ENCODE measurements at places on chromosomes 5 and 9.

GRCh38 chr9:4228606-4229005 lies 71.3 kb downstream of the GLIS3 start:
- no peak for DNase-seq

- DNase-seq: no peak
Observed at GRCh38 chr9:35395076-35395705, 94.7 kb upstream of the RUSC2 start.

- DNase-seq: no peak
Observed at GRCh38 chr9:92265154-92265553, 28.3 kb downstream of the IARS1 start.

- DNase-seq: peak; percentile 23
Observed at GRCh38 chr9:114666851-114667250, 9.2 kb upstream of the TEX53 start.

- no peak for DNase-seq
Observed at GRCh38 chr5:144697847-144698262, 527.2 kb downstream of the KCTD16 start.

GRCh38 chr9:136538599-136539426 lies 7.0 kb downstream of the NOTCH1 start:
- no peak for DNase-seq

DNA sequence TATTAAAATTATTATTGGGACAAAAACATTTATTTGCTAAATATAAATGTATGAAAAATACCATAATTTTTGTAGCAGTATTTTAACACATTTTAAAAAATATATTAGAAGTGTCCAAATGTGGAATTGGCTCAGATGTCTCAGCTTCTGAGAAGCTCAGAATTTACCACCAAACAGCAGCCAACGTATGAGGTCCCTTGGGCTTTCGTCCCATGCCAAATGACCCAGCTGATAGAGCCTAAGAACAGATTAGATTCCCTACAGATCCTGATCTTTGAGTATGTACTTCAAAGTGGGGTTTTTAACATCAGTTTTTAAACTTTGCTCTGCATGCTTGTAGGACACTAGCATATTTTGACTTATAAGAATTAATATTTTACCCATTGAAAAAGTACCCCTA lies 77.3 kb upstream of the RPS23 start:
- DNase-seq: no peak

DNA sequence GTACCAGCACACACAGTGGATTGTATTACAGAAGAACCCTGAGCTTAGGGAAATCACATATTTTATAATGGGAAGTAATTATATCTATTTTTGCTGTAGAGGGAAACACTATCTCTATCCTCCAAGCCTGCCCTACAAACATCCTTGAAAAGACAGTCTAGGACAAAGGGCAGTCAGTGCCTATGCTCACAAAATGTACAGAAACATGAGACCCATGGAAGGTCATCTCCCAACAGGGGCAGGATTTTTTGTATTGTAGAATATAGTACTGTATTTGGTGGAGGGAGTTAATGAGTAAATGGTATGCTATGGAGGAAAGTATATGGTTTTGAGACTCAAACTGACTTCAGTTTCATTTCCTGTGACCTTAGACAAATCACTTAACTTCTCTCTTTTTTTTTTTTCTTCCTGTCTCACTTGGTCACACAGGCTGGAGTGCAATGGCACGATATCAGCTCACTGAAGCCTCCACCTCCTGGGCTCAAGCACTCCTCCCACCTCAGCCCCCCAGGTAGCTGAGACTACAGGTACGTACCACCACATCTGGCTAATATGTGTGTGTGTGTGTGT lies 5.8 kb upstream of the RAB14 start:
- no peak for DNase-seq

DNA sequence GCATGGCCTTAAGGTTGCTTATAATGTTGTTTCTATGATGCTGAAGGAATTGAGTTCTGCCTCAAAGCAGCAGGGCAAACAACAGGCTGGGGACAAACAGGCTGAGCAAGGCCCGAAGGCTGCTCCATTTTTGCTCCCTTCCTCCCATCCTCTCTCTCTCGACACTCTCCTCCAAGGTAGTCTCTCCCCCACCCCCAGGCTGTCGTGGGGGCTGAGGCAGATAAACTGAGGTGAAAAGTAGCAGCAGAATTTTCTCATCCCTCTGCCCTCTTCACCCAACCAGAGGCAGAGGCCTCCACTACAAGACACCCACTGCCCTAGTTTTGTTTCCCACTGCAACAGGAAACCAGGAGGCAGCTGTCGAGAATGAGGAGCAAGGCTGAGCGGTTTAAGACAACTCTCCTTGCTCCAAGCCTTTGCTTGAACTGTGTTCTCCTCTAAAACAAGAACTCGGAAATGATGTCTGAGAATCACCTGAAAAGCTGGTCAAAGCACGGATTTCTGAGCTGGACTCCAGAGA lies 13.5 kb upstream of the GNA14 start:
- no peak for DNase-seq

DNA sequence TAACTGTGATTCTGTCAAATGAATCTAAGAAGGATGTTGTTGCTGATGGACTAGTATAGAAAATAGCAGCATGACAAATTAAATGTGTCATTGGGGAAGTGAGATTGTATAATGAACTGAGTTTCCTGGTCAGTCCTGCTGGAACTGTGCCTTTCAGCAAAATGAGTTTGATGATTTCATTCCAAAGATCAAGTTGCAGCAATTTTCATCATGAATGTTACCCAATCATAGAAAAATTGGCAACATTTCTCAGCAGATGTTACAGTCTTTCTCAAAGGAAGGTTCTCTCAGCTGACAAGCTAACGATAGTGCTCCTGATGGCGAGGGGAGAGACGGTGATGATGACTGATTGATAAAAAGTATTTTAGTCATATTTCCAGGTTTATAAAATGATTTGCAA lies 10.7 kb downstream of the PCDHAC2 start:
- no peak for DNase-seq

DNA sequence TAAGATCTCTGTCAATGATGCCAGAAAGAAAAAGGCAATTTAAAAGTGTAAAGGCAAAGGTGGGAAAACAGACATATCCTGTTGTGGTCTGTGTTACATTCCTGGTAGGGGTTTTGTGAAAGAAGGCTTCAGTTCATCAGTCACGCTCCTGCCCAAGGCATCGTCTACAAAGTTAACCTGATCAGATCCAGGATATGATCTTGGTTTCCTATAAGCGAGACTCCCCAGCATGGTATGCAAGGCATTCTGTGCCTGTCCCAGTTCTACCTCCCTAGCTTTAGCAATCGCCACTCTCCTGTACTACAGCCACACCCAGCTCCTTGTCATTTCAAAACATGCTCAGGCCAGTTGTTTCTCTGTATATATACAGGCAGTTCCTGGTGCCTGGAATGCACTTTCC lies 58.0 kb upstream of the PTPN3 start:
- DNase-seq: no peak

GRCh38 chr9:106880863-106881262 lies 17.9 kb downstream of the ZNF462 start:
- DNase-seq: no peak

DNA sequence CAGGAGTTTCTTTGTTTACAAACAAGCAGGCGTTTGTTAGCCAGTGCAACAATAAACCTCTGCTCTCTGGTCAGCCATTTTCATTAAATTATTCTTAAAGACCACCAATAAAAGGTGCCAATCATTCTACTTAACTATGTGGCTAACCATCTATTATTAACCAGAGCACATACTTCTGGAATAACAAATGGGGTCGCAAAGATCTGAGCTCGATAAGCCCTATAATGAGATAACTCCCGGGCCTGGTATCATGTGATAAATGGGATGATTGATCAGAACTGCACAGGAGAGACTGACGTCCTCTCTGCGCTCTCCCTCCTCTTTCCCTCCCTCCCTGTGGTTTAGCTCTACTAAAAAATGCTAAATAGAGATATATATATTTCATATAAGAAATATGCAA lies 488.2 kb downstream of the NTRK2 start:
- no peak for DNase-seq

- DNase-seq: no peak
Observed at GRCh38 chr9:131649646-131650045, 90.2 kb downstream of the RAPGEF1 start.

DNA sequence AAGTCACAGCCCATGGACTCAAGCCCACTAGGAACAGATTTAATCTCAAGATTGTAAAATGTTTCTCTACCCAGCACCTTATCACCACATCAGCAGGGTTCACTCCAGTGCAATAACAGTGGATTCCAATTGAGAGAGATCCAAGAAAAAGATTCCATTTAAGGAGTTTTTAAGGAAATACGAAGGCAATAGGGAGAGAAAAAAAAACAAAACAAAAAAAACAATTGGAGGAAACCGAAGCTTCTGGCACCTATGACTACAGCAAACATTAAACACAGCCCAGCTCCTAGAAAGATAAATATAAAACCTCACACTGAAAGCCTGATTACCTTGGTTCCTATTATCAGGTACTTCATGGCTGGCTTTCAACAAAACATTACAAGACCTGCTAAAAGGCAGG lies 192.7 kb downstream of the DAB2IP start:
- DNase-seq: no peak

DNA sequence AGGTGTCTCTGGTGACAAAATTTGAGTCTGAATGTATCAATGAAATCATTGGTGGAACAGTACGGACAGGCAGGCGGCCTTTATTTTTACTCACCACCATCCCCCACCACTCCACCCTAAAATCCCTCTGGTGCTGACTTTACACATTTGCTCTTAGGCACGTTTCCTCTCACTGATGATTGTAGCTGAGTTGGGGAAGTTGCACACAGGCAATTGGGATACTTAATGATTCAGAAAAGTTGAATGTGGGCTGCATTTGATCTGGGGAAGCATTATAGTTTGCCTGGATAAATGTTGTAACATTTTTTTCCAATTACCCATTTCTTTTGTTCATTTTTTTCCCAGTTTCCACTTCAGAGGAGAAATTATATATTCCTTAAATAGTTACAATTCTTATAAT lies 658.4 kb downstream of the TLR4 start:
- no peak for DNase-seq

DNA sequence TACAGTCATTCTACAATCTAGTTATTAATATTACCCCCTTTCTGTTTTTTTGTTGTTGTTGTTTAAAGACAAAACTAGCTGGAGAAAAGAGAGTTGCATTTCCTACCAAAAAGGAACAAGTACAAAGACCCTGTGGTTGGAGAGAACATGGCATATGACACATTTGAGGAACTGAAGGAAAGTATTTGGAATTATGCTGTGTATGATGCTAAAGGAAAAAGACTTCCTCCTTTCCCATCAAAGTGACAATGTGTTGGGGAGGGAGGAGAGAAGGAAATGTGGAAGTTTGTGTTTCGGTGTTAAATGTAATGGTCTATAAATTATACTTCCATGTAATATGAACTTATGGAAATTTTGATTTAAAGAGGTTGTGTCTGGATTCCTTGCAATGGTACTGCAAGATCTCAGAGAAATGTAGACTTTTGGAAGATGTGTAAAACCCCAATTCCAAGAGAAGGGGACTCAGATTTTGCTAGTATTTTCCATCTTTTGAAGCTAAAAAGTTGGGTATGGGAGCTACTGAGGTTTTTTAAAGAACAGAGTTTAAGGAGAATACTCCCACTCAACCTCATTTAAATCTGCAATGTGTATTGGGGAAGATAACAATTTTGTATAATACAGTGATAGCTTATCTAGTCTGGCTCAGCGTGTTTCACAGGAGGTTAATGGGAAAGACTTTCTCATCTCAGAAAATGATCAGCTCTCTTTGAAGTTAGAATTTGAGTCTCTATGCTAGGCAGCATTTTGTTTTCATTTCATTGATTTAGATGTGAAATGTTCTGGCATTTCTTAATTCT lies 15.4 kb upstream of the TNFSF8 start:
- no peak for DNase-seq

GRCh38 chr9:128233817-128234406 lies 30.7 kb downstream of the DNM1 start:
- DNase-seq: no peak

Measured in head of caudate nucleus (tissue), 42 donors.